H9 (cell line): ENCODE measurements at places on chromosomes 1 and 21. TPM values are rescaled to one million over a fixed set of nuclear protein-coding genes. Genes with fewer than 3 reads are reported as not detected.

GRCh38 chr1:92509619-92510018, 22.9 kb upstream of the GFI1 start:
- H3K36me3 ChIP-seq, result 0 out of 3 replicates have a peak, but pooled peaks cover 1% of the 10 kb centered on the region
- H3K4me1 ChIP-seq, result no peaks in the 10 kb centered on the region
- H3K4me3 ChIP-seq, result no peak overlapping the region
- DNase-seq, result no peak
- H3K27ac ChIP-seq, result no peak overlapping the region

- no peak for DNase-seq
- no peaks in the 10 kb centered on the region; the same call in 2 of the 3 replicates for H3K36me3 ChIP-seq
- H3K4me3 ChIP-seq, result no peak overlapping the region
- no peaks in the 10 kb centered on the region for H3K4me1 ChIP-seq
- no peaks in the 10 kb centered on the region for H3K27me3 ChIP-seq
Observed at GRCh38 chr1:30466026-30466425, 257.4 kb downstream of the MATN1 start.

DNA sequence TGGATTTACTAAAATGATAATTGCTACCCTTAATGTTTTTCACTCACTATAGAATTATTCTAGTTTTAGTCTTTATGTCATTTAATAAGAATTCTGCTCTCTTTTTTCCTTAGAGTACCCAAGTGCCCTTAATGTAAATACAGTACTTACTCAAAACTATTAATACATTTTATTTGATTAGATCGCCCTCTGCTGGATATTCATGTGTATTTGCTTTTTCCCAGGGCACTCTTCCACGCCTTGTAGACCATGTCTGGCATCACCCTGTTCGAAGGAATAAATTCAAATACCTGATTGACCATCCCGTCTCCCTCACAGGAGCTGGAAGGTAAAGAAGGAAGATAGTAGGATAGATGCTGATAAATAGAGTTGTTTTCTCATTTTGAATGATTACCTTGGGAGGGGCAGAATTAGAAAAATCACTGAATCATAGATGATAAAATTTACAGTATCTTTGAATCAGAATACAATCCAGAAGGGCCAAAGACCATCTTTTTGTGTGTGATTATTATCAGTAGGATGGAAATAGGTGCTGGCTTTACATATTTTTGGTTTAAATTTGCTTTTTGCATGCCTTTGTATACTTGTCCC, 4.1 kb downstream of the AXDND1 start:
- H3K27me3 ChIP-seq, result no peaks in the 10 kb centered on the region
- H3K27ac ChIP-seq, result no peak overlapping the region
- DNase-seq, result no peak
- no peak overlapping the region for H3K4me3 ChIP-seq
- no peaks in the 10 kb centered on the region for H3K36me3 ChIP-seq
- no peaks in the 10 kb centered on the region for H3K4me1 ChIP-seq

Gene RIIAD1
- 1.4 TPM in 1 of 2 replicates, not detected in the other for total RNA-seq

DNA sequence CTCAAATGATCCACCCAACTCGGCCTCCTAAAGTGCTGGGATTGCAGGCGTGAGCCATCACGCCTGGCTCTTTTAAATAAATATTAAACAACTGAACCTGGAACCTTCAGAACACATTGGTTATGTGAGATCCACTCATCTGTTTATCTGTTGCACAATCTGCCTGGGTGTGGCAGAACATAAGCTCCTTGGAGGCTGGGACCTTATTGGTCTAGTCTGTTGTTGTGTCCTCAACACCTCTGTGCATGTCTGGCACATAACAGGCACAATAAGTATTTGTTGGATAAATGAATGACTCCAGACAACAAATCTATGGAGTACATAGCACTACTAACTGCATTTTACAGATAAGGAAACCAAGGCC, 4.1 kb upstream of the NBL1 start:
- H3K27me3 ChIP-seq, result peaks cover 17% of the 10 kb centered on the region; the same call in 1 of the 2 replicates
- no peak for DNase-seq
- H3K4me1 ChIP-seq, result no peaks in the 10 kb centered on the region; the same call in 1 of the 2 replicates
- H3K4me3 ChIP-seq, result no peak overlapping the region
- H3K36me3 ChIP-seq, result no peaks in the 10 kb centered on the region
- no peak overlapping the region for H3K27ac ChIP-seq

- DNase-seq, result no peak
- H3K27me3 ChIP-seq, result no peaks in the 10 kb centered on the region
- no peak overlapping the region for H3K27ac ChIP-seq
- peaks cover 17% of the 10 kb centered on the region; the same call in 1 of the 2 replicates for H3K36me3 ChIP-seq
Observed at GRCh38 chr1:63569068-63569467, 24.1 kb upstream of the PGM1 start.

DNA sequence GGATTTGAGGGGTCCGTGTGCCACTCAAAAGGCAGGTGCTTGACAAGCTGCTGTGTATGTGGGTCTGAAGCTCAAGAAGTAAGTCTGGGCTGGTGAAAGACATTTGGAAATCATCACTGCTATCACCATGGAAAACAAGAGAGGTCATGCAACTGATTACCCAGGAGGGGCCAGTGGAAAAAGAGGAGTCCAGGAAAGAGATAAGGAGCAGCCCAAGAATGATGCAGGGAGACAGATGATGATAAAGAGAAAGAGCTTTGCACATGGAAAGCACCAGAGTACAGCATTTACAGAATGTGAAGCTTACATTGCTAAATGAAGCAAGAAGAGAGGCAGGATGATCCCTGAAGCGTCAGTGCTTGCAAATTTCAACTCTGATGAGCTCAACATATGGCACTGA, 203.2 kb downstream of the SETD4 start:
- H3K27me3 ChIP-seq, result no peaks in the 10 kb centered on the region
- no peak overlapping the region for H3K27ac ChIP-seq
- no peak for DNase-seq
- H3K36me3 ChIP-seq, result no peaks in the 10 kb centered on the region
- H3K4me1 ChIP-seq, result no peaks in the 10 kb centered on the region

Gene FCRL6
- not detected in 2 replicates for total RNA-seq

- DNase-seq, result no peak
- H3K4me3 ChIP-seq, result no peak overlapping the region
- H3K27me3 ChIP-seq, result no peaks in the 10 kb centered on the region
- no peak overlapping the region for H3K27ac ChIP-seq
Observed at GRCh38 chr21:45421071-45421845, 16.3 kb downstream of the COL18A1 start.

GRCh38 chr1:159532922-159533321, 2.9 kb downstream of the OR10J5 start:
- no peaks in the 10 kb centered on the region for H3K36me3 ChIP-seq
- DNase-seq, result no peak
- H3K27ac ChIP-seq, result no peak overlapping the region
- H3K4me1 ChIP-seq, result no peaks in the 10 kb centered on the region
- H3K4me3 ChIP-seq, result no peak overlapping the region

GRCh38 chr1:165933446-165934170, 106.2 kb downstream of the UCK2 start:
- peaks cover 3% of the 10 kb centered on the region; the same call in 1 of the 2 replicates for H3K4me1 ChIP-seq
- H3K36me3 ChIP-seq, result no peaks in the 10 kb centered on the region
- H3K27me3 ChIP-seq, result no peaks in the 10 kb centered on the region
- peak; percentile 41 for DNase-seq
- peak overlapping the region; percentile 43; the same call in 2 of the 3 replicates for H3K4me3 ChIP-seq

GRCh38 chr1:16474166-16474800, 33.8 kb downstream of the NECAP2 start:
- H3K4me3 ChIP-seq, result no peak overlapping the region
- H3K4me1 ChIP-seq, result no peaks in the 10 kb centered on the region
- peaks cover 44% of the 10 kb centered on the region for H3K36me3 ChIP-seq
- no peak overlapping the region for H3K27ac ChIP-seq
- no peak for DNase-seq
- no peaks in the 10 kb centered on the region for H3K27me3 ChIP-seq
